ENCODE measurements at places on chromosomes 2 and 18. TPM values are rescaled to one million over a fixed set of nuclear protein-coding genes. Genes with fewer than 3 reads are reported as not detected.
A peak's percentile ranks its signal among the peaks of the same experiment; 100 is the strongest.

DNA sequence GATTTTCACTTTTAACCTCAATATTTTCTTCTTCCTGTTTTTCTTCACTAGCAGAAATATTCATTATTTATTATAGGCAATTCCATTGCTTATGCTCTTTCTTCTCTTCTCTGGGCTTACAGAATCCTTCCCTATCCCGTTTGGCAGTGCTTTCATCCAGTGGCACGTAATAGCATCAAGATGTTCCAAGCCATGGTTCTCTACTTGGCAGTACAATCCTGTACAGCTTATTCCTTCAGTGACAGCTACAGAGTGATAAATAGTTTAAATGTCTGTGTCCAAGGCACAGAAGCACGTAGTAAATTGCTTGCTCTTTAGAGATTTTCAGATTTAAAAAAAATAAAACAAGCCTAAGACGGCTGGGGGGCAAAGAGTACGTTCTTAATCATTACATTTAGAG lies 1964.3 kb downstream of the SUCLG1 start:
- DNase-seq = no peak

DNA sequence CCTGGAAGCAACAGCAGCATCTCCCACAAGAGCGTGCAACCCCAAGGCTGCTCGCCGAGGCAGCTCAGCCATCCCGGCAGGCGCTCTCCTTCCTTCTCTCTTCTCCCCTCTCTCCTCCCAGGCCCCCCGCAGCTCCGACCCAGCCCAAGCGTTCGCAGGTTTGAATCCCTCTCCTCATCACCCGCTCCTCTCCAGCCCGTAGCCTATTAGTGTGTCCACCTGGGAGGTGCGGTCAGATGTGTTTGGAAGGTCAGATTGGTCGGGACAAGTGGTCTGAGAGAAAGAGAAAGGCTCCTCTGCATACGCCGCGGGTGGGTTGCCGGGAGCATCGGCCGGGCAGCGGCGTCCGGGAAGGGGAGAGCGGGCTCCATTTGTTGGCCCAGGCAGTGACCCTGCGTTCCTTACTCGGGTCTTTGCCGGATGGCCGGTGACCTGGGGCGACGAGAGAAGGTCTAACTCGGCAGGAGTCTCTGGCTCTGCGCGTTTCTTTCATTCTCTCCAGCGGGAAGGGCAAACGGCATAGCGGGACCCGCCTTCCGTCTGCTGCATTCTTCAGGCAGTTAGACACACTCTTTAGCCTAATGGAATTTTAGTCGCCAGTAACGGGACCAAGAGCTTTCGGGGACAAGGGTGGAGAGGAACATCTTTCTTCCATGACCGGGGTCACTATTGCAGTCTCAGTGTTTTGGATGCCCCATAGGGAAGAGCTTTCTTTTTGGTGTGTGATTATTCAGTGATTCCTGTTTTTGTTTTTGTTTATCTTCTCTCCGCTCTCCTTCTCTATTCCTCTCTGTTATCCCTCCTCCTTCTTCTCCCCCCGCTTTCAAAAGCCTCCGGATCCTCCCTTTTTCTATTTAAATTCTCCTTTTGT lies 1.1 kb upstream of the TMEFF2 start:
- DNase-seq = no peak

GRCh38 chr2:33011941-33012340 lies 65.2 kb downstream of the LTBP1 start:
- DNase-seq = no peak

DNA sequence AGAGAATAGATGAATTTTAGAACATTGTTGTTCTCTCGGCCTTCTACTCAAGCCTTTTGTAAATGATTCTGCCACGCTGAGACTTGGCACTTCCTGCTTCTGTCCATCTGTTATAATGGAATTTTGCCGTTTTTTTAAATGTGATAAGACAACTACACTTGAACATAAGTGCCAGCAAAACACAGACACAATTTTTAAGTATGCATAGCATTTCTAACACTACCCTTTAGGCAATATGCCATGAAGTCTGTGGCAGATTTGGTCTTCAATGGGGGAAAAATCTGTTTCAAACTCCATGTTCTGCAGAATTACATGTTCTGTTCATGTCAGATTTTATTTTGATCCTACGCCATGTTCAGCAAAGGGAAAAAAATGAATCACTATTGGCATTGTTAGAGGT lies 1170.7 kb upstream of the SLC39A10 start:
- DNase-seq = no peak

DNA sequence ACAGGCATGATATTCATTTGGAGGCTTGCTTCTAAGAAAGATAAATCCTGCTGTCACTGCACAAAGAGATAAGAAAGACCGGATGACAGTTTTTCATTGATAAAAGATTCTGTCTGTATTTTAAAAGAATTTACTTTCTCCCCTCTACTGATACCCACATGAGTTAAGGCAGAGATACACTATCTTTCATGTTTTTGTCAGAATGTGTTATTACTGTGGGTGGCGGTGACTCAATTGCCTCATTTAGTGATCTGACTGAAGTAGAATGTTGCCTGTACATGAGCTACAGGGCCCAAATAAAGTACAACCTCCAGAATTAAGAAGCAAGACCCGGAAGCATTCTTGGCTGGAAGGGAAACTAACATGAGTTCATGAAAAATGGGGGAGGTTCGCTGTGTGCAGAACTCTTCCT lies 480.0 kb downstream of the SLC4A3 start:
- DNase-seq = no peak

DNA sequence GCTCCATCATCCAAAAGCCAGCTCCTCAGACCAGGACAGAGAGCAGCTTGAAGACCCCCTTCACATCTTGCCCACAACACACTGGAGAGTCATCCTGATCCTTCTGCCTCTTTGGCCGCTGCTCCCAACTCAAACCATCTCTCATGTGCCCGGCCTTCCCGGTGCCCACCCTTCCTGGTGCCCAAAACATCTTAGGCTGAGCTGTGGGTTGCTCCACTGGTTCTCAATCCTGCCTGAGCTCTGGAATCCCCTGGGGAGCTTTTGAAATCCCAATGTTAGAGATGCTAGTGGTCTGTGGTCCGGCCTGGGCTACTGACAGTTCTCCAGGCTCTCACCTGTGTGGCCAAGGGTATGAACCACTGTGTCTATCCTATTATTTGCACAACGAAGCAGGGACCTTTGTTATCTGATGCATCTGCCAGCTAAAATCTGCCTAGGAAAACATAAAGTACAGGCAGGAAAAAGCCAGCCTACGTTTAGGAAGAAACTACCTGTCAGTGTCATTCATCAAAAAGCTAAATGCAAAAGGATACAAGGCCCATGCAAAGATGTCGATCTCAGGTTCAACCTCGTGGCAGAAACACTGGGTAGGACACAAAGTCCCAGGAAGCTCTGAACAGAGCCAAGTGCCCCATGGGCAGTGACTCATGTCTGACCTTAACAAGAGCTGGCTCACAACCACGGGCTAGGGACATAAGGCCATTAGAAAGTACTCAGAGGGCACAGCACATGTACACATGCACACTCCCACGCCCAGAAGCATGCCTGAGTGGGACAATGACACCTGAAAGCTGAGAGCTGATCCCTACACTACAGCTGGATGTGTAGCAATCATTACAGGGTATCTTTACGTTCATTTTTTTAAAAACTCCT lies 30.8 kb downstream of the TBC1D8 start:
- DNase-seq = no peak

DNA sequence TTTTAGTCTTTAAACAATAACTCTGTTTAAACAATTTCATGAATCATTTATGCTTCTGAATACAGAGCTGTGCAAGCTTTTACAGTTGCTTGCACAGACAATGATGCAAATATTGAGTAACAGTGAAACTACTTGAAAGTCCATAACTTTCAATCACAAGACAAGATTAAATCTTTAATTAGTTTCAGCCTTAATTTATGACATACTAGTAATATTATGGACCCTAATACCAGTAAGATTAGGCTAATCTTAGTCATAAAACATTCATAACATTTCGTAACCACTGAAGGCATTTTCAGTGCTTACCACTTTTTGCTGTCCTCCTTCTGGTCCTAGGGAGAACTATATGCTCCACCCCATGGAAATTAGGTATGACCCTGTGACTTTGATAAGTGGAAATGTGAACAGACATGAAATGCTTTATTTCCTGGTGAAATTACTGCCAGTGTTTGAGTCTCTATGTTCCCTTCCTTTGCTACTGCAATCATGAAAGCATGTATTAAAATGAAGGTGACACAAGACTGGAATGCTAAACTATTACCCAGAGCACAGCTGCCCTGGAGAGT lies 1.8 kb upstream of the COBLL1 start:
- DNase-seq = no peak

DNA sequence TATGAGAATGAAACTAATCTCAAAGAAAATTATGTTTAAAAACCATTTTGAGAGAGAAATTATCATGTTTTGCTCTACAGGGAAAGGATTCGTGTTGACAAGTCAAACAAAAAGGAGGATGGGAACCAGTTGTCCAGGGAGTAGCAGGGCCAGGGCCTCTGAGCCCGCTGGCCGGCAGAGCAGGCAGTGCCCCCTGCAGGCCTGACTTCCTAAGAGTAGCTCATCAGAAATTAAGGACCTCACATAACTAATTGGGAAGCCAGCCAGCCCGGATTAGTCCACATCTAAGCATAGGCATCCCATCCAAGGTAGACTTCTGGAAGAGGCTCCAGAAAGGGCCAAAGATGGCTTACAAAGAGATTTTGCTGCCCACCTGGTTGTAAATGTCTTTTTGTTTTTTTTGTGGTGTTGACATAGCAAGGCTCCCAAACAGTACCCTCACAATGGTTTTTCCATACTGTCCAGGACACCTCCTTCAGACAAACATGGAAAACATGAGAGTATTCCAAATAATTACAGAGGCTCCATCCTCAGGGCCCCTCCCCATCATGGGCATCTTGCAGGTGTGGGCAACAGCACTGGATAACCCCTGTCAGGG lies 241.2 kb upstream of the TANK start:
- DNase-seq = peak; percentile 45

GRCh38 chr18:54973046-54973445 lies 13.8 kb upstream of the CCDC68 start:
- no peak for DNase-seq

- no peak for DNase-seq
These were observed 189.9 kb upstream of the DCC start for GRCh38 chr18:52150050-52150449.

GRCh38 chr2:153551698-153552097 lies 73.1 kb upstream of the RPRM start:
- DNase-seq = no peak

- no peak for DNase-seq
These were observed 69.3 kb upstream of the YWHAQ start for GRCh38 chr2:9700109-9700495.

CNTNAP5 gene
- total RNA-seq = not detected

SERPINB11 gene
- not detected for total RNA-seq

PNKD gene
- total RNA-seq = 37.6 TPM

MGAT5 gene
- total RNA-seq = 43.6 TPM

SLC14A1 gene
- total RNA-seq = 6.8 TPM

ASB18 gene
- not detected for total RNA-seq

C2orf80 gene
- total RNA-seq = not detected
